MM.1S (cell line): ENCODE measurements at places on chromosomes 11 and 22.

- H3K4me3 ChIP-seq = peak overlapping the region; percentile 50
- H3K27ac ChIP-seq = peak overlapping the region; percentile 87
- peaks cover 12% of the 10 kb centered on the region for H3K4me1 ChIP-seq
- H3K36me3 ChIP-seq = no peaks in the 10 kb centered on the region
- DNase-seq = peak; percentile 87
- H3K27me3 ChIP-seq = peaks cover 27% of the 10 kb centered on the region
These were observed 85.8 kb downstream of the TRMU start for GRCh38 chr22:46421267-46421666.

DNA sequence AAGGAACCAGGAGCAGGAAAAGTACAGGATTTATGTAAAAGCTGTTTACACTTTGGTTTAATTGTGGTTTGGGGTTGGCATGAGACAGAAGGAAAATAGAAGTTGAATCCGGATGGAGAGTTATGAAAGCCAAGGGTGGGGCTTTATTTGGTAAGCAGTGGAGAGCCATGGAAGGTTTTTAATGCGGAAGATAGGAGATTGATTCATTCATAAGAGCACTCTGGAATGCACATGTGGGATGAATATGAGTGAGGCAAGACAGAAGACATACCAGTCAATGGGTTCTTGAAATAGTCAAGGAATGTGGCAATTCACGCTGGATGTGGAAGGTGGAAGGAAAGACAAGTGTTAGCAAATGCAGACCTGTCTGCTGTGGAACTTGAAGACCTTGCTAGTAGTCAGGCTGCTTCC is 9.3 kb upstream of the GLB1L3 start:
- DNase-seq = no peak
- H3K27me3 ChIP-seq = no peaks in the 10 kb centered on the region
- peaks cover 11% of the 10 kb centered on the region for H3K4me1 ChIP-seq
- H3K27ac ChIP-seq = no peak overlapping the region
- H3K36me3 ChIP-seq = no peaks in the 10 kb centered on the region
- no peak overlapping the region for H3K4me3 ChIP-seq

DNA sequence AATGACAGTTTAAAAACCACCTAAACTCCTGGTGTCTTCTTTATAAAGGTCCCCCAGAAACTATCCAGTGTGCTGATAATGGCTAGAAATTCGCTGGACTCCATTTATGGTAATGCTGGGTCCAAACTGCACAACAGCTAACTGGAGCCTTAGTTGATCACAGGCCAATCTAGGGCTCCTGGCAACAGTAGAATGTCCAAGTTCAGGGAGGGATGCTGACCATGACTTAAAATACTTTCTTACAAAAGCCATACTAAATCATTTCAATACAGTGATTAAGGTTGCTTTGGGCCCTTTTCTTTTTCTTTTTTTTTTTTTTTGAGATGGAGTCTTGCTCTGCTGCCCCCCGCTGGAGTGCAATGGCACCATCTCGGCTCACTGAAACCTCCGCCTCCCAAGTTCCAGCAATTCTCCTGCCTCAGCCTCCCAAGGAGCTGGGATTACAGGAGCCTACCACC is 14.5 kb upstream of the GAB2 start:
- no peak overlapping the region for H3K27ac ChIP-seq
- no peaks in the 10 kb centered on the region for H3K27me3 ChIP-seq
- no peak overlapping the region for H3K4me3 ChIP-seq
- no peaks in the 10 kb centered on the region for H3K36me3 ChIP-seq
- peaks cover 30% of the 10 kb centered on the region for H3K4me1 ChIP-seq
- DNase-seq = peak; percentile 9

DNA sequence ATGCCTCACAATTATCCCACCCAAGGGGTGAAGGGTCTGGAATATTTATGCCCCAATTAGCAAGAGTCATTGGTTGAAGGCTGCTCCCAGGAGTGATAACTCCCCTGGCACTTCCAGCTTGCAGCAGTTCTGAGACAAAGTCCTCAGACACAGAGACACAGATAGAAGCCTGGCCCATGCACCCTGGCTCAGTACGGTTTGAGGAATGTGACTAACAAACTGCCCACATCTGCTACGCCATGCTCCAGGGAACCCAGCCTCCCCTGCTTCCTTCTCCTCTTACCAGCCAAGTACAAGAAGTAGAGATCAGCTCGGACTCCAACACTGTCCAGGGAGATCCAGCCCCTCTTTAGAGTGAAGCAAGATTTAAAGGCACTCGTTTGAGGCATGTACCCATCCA is 48.5 kb upstream of the BMAL1 start:
- no peaks in the 10 kb centered on the region for H3K36me3 ChIP-seq
- H3K27ac ChIP-seq = no peak overlapping the region
- DNase-seq = no peak
- no peaks in the 10 kb centered on the region for H3K4me1 ChIP-seq
- H3K27me3 ChIP-seq = no peaks in the 10 kb centered on the region

DNA sequence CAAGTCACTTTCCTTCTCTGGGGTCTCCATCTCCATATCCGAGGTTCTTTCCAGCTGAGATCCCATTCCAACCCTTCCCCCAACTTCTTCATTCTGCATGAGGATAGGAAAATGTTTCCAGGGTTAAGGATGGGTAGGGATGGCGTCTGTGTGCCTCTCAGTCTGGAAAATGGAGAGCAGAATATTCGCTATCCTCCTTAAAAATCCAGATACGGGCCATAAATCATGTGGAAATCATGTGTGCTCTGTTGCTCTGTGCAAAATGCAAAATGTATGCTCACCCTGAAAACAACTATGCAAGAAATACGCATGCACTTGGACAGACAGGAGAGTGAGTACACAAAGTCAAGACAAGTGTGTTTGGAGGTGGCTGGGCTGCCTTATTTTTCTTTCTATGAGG is 3.2 kb downstream of the CREB3L1 start:
- H3K27ac ChIP-seq = no peak overlapping the region
- no peaks in the 10 kb centered on the region for H3K36me3 ChIP-seq
- no peaks in the 10 kb centered on the region for H3K4me1 ChIP-seq
- H3K27me3 ChIP-seq = peaks cover 59% of the 10 kb centered on the region
- DNase-seq = no peak
- H3K4me3 ChIP-seq = no peak overlapping the region
